Sigmoid colon (tissue), 7 donors: ENCODE measurements at places on chromosomes 6 and 20. TPM values are rescaled to one million over a fixed set of nuclear protein-coding genes. Genes with fewer than 3 reads are reported as not detected.

- H3K36me3 ChIP-seq, result no peaks in the 10 kb centered on the region
- no peaks in the 10 kb centered on the region for H3K4me1 ChIP-seq
- H3K27me3 ChIP-seq, result no peaks in the 10 kb centered on the region
- H3K4me3 ChIP-seq, result no peak overlapping the region
- DNase-seq, result no peak
These were observed 54.0 kb downstream of the IL22RA2 start for GRCh38 chr6:137119196-137120104.

The AGER gene
- total RNA-seq, result 1.9 TPM

- H3K27me3 ChIP-seq, result peaks cover 69% of the 10 kb centered on the region
- H3K36me3 ChIP-seq, result no peaks in the 10 kb centered on the region
- no peak overlapping the region for H3K4me3 ChIP-seq
- H3K4me1 ChIP-seq, result no peaks in the 10 kb centered on the region
These were observed 27.3 kb upstream of the BHLHE23 start for GRCh38 chr20:63033794-63034709.

The ADTRP gene
- not detected for total RNA-seq

DNA sequence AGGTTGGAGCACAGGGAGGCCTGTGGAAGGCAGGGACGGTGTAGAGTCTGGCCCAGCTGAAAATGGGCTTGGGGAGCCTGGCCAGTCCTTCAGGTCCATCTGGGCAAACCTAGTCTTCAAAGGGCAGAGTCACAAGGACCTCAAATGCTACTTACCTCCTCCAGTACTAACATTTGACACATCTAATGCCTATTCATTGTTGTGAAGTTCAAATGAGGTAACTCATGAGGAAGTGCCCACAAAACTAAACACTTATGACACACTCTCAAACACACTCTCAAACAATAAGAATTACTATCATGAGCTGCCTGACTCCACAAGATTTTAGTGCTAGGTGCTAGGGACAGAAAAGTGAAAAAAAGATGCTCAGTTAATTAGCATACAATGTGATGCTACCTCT is 27.1 kb downstream of the DAAM2 start:
- no peak overlapping the region for H3K4me3 ChIP-seq
- peaks cover 83% of the 10 kb centered on the region for H3K4me1 ChIP-seq
- no peak for DNase-seq
- no peaks in the 10 kb centered on the region for H3K36me3 ChIP-seq
- H3K27me3 ChIP-seq, result no peaks in the 10 kb centered on the region
